NCI-H774 (cell line): ENCODE measurements at places on chromosomes 13 and 19.

DNA sequence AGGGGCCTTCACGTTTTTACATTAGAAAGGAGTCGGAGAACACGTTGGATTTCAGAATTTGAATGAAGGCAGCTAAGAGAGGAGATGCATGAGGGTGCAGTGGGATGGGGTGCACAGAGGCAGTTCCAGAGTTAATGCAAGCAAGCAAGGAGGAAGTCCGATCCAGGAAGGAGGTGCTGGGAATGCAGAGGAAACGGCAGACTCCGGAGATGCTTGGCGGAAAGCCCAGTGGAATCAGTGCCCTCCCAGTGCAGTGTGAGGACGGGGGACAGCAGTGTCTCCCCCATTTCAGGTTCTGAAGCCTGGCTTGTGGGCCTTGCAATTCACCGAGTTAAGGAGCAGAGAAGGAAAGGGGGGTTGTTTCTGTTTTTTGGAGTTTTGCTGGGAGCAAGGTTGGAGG, 100.4 kb downstream of the COL4A2 start:
- DNase-seq = no peak

DNA sequence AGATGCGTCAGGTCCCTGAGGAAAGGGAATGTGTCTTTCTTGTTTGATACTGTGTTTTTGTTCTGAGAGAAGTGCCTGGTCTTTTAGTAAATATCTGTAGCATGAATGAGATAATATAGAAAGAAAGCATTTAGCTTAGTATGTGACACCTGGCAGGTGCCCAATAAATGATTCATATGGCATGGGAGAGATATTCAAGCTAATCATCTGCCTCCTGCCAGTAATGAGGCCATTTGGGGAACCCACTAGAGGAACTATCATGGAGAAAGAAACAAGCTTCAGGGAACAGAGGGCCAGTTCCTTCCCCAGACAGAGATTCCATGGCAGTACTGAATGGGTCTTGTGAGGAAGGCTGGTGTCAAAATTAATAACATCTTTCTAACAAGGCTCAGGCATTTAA, 603.9 kb downstream of the DCT start:
- DNase-seq = no peak

DNA sequence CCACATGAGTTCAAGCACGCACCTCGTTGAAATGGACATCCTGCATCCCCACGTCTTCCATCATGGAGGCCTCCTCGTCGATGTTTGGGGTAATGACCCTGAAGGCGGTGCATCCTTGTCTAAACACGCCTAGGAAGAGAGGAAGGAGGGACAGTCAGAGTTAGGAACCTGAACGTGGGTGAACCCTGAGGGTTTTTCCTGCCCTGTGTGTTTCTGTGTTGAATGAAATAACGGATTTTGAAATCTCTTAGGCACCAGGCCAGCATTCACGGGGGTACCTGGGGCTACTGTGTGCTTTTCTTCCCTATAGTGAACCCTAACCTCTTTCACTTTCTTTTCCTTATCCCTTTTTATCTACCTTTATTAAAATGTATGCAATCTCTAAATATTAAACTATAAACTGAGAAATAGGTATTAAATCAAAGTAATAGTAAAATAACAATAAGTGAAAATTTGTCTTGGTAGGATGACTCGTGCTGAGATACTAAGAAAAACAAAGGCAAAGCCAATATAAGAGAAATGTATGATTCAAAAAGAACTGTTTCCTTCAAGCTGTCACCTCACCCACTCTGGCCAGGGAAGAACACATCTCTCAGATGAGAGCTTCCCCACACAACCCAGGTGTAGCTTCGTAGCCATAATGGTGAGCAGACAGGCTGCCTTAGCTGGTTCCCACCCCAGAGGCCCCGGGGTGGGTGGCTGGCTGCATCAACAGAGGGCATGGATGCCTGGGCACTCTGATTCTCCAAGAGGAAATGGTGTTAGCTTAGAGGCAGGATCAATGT, 72.1 kb upstream of the SLC15A1 start:
- DNase-seq = no peak

GRCh38 chr13:74187564-74187963, 53.4 kb upstream of the KLF12 start:
- DNase-seq = no peak

DNA sequence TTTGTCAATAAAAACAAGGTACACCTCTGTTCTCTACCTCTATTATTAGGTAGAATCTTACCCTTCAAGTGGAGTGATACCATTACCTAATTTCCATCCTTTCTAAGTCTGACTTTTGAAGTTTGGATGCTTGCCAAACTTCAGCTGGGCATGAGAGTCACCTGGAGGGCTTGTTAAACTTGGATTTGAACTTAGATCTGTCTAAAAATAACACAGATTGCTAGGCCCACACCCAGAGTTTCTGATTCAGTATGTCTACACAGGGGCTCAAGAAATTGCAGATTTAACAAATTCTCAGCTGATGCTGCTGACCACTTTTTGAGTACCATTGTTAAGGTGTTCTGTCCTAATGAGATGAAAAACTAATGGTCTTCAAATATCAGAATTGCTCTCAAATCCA, 512.2 kb downstream of the LMO7 start:
- DNase-seq = no peak

DNA sequence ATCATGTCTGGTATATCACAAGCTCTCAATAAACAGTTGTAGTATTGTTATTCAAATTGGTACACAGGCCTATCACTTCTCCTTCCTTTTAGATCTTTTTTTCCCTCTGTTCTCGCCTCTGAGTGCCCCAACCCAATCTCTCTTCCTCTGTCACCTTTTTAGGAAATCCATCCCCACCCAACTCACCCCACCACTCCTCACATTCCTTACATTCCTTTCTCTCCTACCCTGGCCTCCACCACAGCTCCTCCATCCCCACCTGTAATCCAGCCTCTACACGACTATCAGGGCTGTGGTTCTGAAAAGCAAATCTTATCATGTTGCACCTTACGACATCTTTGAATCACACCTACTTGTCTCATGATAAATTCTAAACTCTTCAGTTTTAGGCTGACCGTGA, 545.4 kb upstream of the GPC6 start:
- DNase-seq = no peak

GRCh38 chr19:15298847-15299567, 33.3 kb downstream of the BRD4 start:
- DNase-seq = no peak

DNA sequence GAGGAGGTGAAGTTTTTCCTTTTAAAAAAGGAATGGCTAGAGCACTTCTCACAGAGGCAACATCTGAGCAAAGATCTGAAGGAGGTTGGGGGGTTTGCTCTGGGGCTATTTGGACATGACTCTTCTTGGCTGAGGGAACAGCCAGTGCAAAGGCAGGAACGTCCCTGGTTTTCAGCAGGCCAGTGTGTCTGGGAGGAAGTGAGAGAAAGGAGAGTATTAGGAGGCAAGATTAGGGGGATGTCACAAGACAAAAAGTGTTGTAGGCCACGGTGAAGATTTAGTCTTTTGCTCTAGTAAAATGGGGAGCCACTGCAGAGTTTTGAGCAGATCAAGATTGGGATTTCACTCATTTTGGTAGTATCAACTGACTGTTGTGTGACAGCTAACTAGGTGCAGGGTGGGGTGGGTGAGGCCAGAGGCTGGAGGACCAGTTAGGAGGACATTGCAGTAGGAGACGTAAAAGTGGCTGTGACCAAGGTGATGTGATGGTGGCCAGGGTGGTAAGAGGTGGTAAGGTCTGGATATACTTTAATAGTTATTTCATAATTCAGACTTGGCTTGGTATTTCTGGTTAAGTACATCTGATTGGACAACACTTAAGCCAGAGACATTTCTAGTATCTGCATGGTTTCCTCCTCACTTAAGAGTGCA, 40.6 kb downstream of the WDFY2 start:
- no peak for DNase-seq

DNA sequence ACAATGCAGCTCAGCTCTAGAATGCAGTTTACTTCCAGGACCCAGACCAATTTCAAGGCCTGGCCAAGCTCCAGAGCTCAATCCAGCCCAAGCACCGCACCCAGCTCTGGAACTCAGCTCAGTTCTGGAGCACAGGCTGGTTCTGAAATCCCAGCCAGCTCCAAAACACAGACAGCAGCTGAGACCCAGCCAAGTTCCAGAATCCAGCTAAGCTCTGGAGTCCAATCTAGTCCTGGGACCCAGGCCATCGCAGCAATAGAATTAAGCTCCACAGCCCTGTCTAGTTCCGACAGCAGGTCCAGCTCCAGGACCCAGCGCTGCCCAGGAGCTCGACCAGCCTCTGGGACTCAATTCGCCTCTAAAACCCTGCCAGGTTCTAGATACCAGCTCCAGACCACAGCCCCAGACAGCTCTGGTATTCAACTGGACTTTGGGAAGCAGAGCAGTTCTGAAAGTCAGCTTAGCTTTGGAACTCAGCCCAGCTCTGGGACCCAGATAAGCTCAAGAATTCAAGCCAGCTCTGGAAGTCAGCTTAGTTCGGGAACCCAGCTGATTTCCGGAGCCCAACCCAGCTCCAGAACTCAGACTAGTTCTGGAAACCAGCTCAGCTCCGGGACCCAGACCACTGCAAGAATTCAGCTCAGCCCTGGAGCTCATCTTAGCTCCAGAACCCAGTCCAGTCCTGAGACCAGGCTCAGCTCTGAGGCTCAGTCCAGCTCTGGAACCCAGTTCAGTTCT, 6.8 kb downstream of the GIPC3 start:
- no peak for DNase-seq

DNA sequence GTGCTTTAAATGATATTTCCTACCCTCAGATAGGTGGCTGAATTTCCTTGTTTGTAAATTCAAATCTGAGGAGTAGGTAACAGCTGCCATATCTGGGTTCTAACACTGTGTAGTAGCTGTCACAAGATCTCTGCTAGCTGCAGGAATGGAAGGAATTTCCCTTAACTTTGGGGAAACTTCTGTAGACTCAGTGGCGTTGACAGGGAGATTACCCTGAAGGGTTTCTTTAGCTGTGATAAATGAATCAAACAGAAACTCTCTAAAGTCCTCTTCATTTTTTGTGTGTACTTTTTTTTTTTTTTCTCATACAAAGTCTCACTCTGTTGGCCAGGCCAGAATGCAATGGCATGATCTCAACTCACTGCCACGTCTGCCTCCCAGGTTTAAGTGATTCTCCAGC, 5.3 kb upstream of the EPSTI1 start:
- no peak for DNase-seq

DNA sequence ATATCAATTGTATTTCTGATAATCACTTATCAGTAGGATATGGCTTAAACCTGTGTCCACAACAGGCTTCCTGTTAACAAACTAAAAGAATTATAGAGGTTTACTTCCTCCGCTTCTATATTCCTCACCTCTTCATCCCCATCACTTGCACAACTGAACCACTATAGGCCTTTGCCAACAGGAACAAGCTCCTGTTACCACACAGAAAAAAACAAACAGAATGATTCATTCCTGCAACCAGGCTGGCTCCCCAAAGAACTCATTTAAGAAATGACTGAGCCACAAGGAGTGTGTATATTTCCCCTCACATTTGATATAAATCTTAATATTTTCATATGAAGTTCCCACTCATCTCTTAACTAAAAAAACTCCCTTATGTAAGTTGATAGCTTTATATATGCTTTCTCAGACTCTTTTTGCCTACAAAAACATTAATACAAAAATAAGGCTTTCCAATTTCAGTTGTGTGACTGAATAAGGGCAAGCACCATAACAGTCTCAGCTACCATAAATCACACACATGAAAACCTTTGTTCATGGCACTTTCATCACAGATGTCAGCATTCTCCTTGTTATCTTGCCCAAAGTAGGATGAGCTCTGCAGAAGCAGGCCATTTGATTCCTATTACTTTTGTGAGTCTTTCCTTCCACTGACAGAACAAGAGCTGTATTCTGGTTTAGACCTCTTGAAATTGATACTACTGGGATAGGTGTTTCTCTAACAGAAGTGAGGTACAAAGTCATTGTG, 366.8 kb downstream of the SLITRK1 start:
- DNase-seq = no peak

- DNase-seq = no peak
These were observed 2.9 kb downstream of the TUBB4A start for GRCh38 chr19:6499052-6499790.

DNA sequence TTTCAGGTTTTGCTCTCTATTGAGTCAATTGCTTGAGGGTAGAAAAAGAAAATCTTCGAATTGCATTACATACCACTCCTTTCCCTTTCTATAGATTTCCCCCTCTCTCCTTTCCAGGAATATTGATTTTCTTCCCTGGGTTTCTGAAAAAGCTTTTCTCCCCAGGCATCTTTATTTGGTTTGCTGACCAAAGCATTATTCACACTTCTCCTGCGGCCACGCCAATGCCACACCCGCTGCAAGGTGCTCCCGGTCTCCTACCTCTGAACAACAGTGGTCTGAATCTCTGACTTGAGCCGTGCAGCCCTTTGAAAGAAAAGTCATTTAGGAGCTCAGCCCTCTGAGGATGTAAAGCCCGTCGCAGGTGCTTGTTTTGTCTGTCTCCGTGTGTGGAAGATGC, 350.9 kb upstream of the TMTC4 start:
- no peak for DNase-seq

DNA sequence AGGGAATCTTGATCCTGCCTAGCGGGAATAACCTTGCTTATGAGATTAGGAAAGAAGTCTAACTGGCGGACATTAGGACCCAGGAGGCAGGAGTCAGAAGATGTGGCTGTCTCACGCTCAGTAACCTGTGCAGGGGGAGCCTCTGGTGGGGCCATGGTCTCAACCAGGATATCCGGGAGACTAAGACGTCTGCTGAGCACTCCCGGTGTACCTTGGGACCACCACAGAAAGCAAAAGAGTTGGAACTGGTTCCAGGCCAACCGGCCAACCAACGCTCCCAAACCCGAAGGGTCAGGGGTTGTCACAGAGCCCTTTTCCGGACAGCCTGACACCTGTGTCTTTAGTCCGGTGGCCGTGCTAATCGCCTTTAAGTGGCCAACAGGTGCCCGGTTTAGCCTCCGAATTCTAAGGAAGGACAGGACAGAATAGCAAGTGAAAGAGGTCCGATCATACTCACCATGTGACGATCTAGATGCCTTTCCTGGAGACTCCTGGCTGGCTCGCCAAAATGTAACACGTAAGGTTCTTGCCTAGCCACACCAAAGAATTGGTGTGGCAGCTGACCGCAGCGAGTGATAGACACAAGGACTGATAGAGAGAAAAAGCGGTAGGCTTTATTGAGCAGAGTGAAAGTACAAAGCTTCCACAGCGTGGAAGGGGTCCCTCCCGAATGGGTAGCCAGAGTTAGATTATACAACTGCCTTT, 103.9 kb upstream of the DIAPH3 start:
- peak; percentile 16 for DNase-seq

- no peak for DNase-seq
These were observed 1.5 kb downstream of the RAB3A start for GRCh38 chr19:18202397-18202777.

DNA sequence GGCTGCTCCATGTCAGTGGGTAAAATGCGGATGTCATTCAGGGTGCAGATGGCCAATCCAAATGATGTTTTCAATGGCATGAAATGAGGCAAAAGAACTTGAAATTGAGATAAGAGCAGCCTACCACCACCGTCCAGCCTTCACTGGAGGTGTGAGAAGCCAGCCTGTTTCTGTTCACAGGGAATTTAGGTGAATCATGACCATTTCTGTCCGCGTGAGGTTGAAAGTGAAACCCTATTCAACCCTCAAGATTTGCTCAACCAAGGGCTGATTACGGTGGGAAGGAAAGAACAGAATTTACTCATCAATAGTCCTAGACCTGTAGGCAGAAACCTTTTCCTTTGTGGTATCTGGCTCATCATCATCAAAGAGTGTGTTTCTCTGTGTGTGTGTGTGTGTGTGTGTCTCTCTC, 370.7 kb downstream of the COG6 start:
- no peak for DNase-seq

- DNase-seq = no peak
These were observed 44.4 kb upstream of the C1QTNF9 start for GRCh38 chr13:24264976-24265375.

GRCh38 chr19:30669329-30670010, 297.3 kb downstream of the ZNF536 start:
- no peak for DNase-seq
